ENCODE measurements at places on chromosomes 16 and 17.

DNA sequence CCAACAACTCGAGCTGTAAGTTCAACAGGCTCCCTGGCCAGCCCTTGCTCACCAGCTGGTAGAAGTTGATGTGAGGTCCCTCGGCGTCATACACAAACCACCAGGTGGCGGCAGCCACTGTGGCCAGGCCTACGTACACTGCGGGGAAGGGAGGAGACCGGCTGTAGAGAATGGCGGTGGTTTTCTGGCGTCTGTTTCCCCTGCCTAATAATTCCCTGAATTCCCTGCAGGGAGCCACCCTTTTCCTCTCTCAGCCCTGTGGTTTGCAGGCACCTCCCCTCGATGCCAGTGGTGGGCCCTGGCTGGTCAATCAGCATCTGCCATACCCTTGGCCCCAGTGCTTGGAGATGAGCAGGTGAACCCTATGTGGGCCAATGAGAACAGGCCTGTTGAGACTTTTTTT, 18.9 kb upstream of the P2RX1 start:
- no peak for DNase-seq

GRCh38 chr17:79902146-79902791, 63.0 kb upstream of the CBX4 start:
- DNase-seq = no peak

DNA sequence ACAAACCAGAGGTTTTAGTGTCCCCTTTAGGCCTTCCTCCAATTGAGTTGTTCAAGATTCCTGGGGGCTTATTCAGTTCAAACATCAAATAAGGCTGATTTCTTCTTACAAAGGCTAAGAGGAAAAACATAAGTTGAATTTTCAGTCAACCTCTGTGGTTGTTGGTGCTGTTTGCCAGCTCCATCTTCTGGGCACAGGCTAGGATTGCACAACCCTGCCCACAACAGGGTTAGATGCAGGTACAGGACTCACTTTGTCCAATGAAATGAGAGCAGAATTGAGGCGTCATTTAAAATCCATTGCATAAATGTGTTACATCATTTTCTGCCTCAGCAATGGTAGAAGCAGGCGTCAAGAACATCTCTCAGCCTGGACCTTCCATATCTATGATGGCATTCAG, 173.3 kb downstream of the PMP22 start:
- DNase-seq = no peak

DNA sequence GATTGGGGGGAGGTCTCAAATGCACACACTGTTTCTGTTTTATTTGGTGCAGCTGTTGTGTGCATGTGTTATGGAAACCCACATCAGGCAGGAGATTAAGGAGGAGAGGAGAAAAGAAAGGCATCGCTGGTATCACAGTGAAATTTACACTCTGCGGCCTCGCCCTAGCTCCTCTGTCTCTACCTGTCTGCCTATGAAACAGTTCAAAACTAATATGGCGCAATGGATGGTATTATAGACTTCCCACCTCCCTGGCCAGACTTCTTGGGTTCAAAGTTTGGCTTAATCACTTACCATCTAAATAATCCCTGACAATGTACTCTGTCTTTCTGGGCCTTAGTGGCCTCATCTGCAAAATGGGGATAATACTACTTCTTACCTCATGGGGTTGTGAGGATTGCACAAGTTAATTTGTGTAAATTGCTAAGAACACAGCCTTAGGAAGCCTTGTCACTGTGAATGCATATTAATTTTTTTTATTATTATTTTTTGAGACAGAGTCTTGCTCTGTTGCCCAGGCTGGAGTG, 1.4 kb upstream of the ABCC1 start:
- DNase-seq = no peak

GRCh38 chr17:59783221-59784047, 76.0 kb downstream of the VMP1 start:
- DNase-seq = no peak

GRCh38 chr17:78769196-78769773, 12.8 kb downstream of the CYTH1 start:
- DNase-seq = no peak

DNA sequence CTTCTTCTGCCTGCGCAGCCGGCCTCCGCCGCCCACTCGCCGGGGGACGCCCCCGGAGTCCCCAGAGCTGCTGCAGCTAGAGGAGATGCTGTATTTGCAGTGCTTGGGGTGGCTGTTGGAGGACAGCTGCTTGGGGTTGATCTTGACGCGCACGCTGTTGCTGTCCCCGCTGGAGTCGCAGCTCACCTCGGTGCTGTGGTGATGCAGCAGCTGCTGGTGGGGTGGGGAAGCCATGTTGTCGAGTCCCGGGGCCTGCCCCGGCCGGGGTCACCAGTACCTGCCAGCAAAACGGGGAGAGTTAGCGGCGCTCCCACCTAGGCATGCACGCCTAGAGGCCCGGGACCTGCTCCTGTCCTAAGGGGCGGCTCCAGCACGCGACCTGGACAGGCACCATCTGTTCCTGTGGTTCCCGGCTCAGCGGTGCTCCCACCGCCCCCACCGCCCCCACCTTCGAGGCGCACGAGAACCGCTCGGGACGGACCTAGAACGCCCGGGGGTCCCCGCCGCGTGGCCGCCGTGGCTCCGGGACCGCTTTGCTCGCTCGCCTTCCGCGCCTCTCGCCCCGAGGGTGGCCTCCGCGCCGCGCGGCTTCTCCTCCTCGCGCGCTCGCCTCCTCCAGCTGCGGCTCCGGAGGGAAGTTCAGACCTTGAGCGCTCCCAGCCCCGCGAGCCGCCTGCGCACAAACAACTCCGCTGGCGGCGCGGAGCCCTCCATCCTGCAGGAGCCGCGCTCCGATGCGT, 863 bp downstream of the ADCY9 start:
- DNase-seq = no peak

- no peak for DNase-seq
Observed at GRCh38 chr17:48489781-48490180, 41.0 kb downstream of the HOXB1 start.

DNA sequence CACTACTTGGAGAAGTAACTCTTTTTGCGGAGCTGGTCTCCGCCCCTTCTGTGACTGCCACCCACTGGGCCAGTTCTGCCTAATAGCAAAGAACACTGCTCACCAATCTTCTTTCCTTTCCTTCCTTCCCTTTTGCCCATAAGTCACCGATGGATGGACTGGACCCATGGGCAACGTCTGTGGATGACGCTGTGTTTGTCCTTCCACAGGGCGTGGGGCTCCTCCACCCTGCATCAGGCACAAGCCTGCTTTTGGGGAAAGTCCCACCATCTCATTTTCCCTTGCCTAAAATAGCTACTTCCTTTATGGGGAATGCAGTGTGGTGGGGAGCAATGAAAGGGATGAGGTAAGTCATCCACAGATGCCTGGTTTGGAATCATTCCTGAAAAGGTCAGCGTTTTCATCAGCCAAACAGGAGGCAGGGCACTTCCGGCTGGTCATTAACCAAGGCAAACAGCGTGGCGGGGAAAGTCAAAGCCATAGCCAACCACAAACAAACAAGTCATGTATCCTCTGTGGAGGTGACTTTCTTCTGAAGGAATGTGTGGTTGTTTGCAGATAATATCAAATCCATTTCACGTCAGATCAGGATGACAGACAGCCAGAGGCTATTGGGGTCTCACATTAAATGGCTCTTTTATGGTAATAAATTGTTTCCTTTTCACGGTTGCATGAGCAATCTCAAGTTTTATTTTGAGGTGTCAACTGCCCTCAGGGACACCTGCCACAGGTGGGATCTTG, 30.7 kb upstream of the MED9 start:
- no peak for DNase-seq

DNA sequence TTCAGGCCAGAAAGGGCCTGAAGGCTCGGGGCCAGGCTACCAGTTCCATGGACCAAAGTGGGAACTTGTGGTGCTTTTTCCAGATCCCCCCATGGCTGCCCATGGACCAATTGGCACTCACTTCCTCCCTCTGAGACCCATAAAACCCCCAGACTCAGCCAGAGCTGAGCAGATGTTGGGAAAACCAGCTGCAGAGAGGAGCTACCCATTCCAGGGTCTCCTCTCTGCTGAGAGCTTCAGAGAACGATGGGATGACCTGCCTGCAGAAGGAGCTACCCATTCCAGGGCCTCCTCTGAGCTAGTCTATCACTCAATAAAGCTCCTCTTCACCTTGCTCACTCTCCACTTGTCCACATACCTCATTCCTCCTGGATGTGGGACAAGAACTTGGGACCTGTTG, 52.2 kb upstream of the MED9 start:
- DNase-seq = no peak

DNA sequence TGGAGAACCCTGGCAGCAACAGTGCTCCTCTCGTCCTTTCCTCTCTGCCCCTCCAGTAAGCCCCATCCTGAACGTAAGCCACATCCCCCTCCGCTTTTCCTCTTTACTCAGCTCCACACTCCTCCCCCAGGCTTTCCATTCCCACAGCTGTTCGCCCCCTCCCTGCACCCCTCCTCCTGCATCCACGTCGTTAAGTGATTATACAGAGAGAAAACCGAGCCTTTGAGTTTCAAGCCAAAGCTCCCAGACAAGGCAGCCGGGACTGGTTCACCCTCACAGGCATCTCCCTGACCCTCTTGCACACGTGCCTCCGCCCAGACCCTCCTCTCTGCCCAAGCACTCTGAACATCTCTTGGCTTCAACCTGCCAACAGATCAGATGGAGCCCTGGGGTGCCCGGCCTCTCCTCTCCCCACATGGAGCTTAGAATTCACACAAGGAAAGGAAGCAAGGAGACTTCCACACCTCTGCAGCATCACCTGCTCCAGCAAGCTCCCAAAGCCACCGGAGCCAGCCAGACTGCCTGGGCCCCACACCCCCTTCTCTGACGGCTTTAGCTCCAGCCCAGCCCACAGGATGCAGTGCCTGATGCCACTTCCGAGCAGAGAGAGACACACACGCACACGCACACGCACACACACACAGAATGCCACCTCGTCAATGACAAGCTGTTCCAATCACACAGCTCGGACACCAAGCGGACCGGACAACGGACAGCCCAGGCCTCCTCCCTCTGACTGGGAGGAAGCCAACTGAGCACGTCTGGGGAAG, 99.9 kb upstream of the CCL2 start:
- DNase-seq = no peak

DNA sequence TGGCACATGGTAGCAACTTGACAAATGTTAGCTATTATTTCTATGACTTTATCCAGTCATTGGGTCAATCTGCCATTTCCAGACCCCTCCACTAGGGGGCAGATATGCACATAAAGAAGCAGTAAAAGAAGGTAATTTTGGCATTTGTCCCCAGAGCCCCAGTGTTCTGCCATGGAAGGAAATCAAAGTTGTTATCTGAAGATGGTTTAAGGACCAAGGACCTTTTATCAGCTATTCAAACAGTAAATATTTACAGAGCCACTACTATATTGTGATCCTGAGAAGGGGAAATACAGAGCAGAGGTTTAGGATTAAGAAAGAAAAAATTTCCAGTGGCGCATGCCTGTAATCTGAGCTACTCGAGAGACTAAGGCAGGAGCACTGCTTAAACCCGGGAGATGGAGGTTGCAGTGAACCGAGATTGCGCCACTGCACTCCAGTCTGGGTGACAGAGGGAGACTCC, 20.0 kb downstream of the TRAF4 start:
- no peak for DNase-seq

DNA sequence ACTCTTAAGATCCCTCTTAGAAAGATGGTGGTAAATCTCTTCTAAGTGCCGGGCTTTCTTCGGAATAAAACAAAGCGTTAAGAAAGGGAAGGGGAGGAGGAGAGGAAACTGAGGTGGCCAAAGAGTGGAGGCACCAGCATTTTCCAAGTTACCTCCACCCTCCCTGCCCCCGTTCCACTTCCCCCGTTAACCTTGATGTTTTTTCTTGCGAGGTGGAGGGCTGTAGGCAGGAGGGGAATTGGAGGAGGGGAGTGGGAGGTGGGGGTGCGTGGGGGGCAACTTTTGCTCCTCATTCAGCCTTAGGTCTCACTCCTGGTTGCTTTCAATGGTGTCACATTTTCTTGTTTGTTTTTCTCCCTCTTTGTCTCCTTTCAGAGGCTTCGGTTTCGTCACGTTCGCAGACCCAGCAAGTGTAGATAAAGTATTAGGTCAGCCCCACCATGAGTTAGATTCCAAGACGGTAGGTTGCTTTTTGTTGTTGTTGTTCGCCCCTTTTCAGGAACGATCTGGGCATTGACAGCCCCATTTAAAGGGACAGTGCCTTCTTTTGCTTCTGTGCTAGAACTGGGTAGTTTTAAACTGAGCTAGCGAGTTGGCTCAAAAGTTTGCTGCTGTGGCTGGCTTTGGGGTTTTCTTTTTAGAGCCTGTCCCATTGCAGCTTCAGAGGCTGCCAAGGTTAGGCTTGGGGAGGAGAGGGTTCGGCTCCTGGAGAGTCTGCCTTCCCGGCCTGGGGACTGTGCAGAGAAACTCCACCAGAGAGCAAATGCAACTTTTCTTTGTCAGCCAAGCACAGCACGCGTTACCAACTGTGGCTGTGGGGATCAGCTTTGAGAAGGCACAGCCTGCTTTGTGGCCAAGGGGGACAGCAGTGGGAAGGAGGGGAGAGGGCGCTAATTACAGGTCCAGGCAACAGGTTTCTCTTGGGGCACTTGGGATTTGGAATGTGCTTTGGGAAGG, 1.9 kb downstream of the MSI2 start:
- no peak for DNase-seq

GRCh38 chr17:19306160-19307111, 56.1 kb downstream of the B9D1 start:
- DNase-seq = no peak

- DNase-seq = no peak
Observed at GRCh38 chr16:80202831-80203413, 337.9 kb upstream of the DYNLRB2 start.

DNA sequence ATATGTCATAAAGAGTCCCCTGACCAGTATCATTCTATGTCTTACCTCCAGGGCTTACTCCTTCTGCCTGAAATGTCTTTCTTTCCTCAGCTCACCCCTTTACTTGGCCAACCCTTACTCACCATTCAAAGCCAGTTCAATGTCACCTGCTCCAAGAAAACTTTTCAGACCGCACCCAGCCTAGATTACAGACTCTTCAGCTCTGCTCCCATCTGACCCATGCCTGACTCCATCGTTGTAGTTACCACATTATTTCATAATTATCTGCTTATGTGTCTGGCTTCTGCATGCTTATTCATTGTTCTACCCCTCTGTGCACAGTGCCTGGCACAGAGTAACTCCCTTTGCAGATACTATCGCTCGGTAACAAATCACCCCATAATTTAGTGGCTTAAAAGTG, 62.5 kb upstream of the TOB1 start:
- no peak for DNase-seq

DNA sequence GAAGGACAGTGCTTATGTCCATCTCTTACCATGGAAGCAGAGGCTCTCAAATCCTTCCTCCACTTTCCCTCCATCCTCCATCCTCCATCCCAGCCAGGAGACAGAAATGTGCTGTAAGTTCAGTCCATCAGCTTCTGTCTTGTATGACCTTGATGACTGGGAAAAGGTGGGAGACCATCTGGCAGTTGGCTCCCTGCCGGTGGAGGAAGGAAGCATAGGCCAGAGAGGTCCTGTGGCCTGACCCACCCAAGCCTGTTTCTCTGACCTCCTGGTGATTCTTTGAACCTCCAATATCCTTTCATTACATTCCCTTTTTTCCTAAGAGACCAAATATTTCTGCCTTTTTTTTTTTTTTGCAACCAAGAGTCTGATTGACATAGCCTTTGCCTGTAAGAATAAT, 215.3 kb downstream of the ABCC12 start:
- DNase-seq = no peak

GRCh38 chr16:77897129-77897437, 108.7 kb downstream of the VAT1L start:
- no peak for DNase-seq

Data from NCI-H2081 treated with DMSO at 0.1 percent for 48 hours (cell line).